Ovary (tissue), 10 donors: ENCODE measurements at places on chromosomes 6 and 20. TPM values are rescaled to one million over a fixed set of nuclear protein-coding genes. Genes with fewer than 3 reads are reported as not detected.

- no peak for DNase-seq
- no peak overlapping the region for H3K4me3 ChIP-seq
- no peaks in the 10 kb centered on the region for H3K27me3 ChIP-seq
- no peak overlapping the region for H3K27ac ChIP-seq
- H3K4me1 ChIP-seq: no peaks in the 10 kb centered on the region
Observed at GRCh38 chr6:147826698-147827097, 318.2 kb downstream of the SAMD5 start.

The PRICKLE4 gene
- 1.5 TPM for polyA plus RNA-seq

DNA sequence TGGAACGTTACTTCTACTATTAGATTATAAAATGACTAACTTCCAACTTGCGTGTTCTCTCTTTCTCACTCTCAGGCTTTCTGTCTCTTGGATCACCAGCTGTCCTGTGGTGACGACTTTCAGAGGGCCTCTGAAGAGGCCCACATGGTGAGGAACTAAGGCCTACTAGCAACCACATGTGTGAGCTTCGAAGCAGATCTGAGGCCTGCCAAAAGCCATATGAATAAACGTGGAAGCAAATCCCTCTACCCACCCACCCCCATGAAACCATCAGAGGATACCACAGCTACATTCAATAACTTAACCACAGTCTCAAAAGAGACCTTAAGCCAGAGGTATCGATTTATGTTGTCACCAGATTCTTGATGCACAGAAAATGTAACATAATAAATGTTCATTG, 13.5 kb upstream of the BMP5 start:
- no peak for DNase-seq
- H3K36me3 ChIP-seq: no peaks in the 10 kb centered on the region
- H3K27me3 ChIP-seq: no peaks in the 10 kb centered on the region
- H3K4me1 ChIP-seq: no peaks in the 10 kb centered on the region

The NKX2-2 gene
- polyA plus RNA-seq: not detected

The DPPA5 gene
- polyA plus RNA-seq: 0.68 TPM

DNA sequence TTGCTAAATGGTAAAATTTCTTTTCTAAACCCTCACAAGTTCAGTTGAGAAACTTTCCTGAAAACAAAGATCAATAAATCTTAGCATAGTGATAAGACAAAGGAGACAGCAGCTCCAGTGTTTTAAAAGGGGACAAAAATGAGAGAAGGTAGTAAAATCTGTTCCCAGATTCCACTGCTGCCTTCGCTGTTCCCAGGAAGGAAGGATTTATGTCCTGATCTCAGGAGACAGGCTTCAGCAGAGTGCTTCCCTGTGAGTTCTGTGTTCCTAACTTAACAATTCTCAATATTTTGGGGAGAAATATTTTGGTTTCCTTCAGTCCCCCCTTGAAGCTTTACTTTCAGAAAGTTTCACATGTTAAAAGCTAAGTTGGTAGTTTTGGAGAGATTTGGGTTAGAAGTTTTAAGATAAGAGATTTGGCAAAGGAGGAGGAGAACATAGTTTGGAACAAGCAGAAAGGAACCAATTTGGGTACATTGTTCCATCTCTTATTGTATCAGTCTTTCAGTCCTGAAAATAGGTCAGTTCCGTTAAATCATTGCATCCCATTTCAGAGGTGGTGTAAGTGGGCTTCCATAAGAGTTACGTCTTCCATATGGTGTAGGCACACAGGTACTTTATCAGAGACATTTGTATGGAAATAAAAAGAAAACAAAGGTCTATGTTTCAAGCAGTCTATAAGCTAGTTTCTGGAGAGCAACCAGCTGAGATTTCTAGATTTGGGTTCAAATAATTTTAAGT, 20.8 kb downstream of the IRF4 start:
- H3K27me3 ChIP-seq: no peaks in the 10 kb centered on the region
- H3K4me3 ChIP-seq: no peak overlapping the region
- H3K36me3 ChIP-seq: no peaks in the 10 kb centered on the region
- no peak for DNase-seq

The RRAGD gene
- 9.0 TPM for polyA plus RNA-seq

DNA sequence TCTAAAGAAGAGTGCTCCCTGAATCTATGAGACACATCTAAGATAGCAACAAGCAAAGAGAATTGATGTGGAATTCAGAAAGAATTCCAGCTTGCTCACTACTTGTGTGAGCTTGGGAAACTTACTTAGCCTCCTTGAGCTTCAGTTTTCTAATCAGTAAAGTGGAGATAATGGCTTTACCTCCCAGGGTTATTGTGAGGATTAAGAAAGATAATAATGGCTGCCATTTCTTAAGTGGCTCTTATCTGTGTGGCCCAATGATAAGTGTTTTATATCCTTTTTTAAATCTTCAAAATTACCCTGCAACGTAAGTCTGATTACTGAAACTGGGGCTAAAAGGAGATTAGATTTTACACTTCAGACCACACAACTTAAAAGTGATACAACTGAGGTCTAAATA, 418.5 kb downstream of the LMBRD1 start:
- H3K27ac ChIP-seq: no peak overlapping the region
- H3K36me3 ChIP-seq: no peaks in the 10 kb centered on the region
- no peaks in the 10 kb centered on the region for H3K4me1 ChIP-seq
- DNase-seq: no peak
- no peak overlapping the region for H3K4me3 ChIP-seq

DNA sequence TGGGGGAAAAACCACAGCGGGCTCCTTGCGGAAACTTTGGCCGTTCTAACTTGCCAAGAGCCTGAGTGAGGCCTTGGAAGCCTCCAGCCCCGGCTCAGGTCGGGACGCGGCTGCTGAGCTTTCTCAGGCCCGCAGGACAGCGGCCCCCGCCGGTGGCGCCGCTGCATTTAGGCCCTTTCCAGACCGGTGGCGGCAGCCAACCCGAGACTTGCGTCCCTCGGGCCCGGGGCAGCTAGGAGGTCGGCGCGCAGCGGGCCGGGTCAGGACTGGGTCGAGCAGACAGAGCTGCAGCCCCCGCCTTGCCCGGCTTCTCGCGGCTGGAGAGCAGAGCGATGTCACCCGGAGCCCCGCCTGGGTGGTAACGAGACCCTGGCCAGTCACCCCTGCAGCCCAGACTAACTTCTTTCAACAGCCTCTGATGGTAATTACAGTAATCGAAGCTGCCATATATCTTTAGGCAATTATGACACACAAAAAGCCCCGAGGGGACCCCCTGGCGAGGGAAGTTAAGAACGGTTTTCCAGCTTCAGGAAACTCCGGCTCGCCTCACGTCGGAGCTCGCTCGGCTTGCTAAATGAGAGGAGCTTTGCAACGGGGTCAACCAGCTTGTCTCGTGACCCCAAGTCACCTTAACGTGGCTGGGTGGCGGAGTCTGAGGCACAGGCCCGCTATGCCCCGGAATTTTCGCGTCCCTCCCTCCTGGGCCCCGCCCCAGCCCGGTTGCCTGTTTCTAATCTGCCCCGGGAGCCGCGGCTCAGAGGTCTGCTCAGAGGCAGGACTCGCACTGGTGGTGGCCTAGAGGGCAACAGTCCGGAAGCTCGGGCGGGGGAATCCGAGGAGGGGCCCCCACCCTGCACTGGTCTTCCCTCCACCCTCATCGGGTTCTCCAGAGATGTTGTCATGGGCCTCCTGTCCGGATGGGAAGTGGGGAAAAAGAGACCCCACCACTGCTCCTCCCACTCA, 3.0 kb downstream of the NR2E1 start:
- peaks cover 14% of the 10 kb centered on the region for H3K4me1 ChIP-seq
- H3K27ac ChIP-seq: no peak overlapping the region
- H3K27me3 ChIP-seq: peaks cover 3% of the 10 kb centered on the region
- no peak for DNase-seq

GRCh38 chr6:21230536-21230935, 363.0 kb upstream of the SOX4 start:
- H3K36me3 ChIP-seq: no peaks in the 10 kb centered on the region
- H3K27ac ChIP-seq: no peak overlapping the region
- H3K4me3 ChIP-seq: no peak overlapping the region
- DNase-seq: no peak

The IL17F gene
- polyA plus RNA-seq: not detected

- no peak for DNase-seq
- no peak overlapping the region for H3K4me3 ChIP-seq
- no peaks in the 10 kb centered on the region for H3K36me3 ChIP-seq
Observed at GRCh38 chr6:169028343-169028742, 225.3 kb downstream of the THBS2 start.

The RBPJL gene
- not detected for polyA plus RNA-seq

The RAMACL gene
- 0.16 TPM for polyA plus RNA-seq

The DLK2 gene
- polyA plus RNA-seq: 0.33 TPM

GRCh38 chr6:44224029-44224964, 902 bp downstream of the SLC29A1 start:
- DNase-seq: no peak
- H3K36me3 ChIP-seq: no peaks in the 10 kb centered on the region
- H3K27ac ChIP-seq: no peak overlapping the region
- H3K4me3 ChIP-seq: peak overlapping the region; percentile 53
